ENCODE measurements at places on chromosomes 1 and 21. TPM values are rescaled to one million over a fixed set of nuclear protein-coding genes. Genes with fewer than 3 reads are reported as not detected.

DNA sequence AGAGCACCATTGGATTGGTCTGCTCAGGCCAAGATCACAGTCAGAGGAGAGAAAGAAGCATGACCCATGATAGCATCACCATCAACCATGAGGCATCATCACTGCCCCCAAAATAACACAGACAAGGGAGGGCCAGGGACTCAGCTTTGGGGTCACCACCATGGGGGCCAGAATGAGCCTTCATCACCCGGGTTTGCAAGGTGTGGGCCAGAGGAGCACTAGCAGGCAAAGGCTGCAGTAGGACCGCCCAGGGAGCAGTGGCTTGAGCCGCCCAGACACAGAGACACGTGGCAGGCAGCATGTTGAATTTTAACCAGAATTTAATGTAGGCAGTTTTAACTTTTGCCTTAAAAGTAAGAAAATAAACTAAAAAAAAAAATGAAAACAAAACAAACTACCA lies 53.7 kb upstream of the TMPRSS2 start:
- H3K27me3 ChIP-seq: peaks cover 14% of the 10 kb centered on the region
- H3K36me3 ChIP-seq: no peaks in the 10 kb centered on the region
- no peak for DNase-seq
- no peak overlapping the region for H3K27ac ChIP-seq
- H3K4me3 ChIP-seq: no peak overlapping the region
- no peaks in the 10 kb centered on the region for H3K4me1 ChIP-seq

The OBSCN gene
- 35.3 TPM for total RNA-seq

The KCNE1 gene
- total RNA-seq: 30.8 TPM

GRCh38 chr21:37700641-37701202 lies 215.5 kb downstream of the KCNJ6 start:
- H3K4me3 ChIP-seq: no peak overlapping the region
- no peak overlapping the region for H3K27ac ChIP-seq
- no peak for DNase-seq
- H3K36me3 ChIP-seq: no peaks in the 10 kb centered on the region
- no peaks in the 10 kb centered on the region for H3K27me3 ChIP-seq

GRCh38 chr1:247089616-247090375 lies 11.2 kb upstream of the ZNF670 start:
- DNase-seq: peak; percentile 67
- H3K36me3 ChIP-seq: no peaks in the 10 kb centered on the region
- H3K4me1 ChIP-seq: no peaks in the 10 kb centered on the region

DNA sequence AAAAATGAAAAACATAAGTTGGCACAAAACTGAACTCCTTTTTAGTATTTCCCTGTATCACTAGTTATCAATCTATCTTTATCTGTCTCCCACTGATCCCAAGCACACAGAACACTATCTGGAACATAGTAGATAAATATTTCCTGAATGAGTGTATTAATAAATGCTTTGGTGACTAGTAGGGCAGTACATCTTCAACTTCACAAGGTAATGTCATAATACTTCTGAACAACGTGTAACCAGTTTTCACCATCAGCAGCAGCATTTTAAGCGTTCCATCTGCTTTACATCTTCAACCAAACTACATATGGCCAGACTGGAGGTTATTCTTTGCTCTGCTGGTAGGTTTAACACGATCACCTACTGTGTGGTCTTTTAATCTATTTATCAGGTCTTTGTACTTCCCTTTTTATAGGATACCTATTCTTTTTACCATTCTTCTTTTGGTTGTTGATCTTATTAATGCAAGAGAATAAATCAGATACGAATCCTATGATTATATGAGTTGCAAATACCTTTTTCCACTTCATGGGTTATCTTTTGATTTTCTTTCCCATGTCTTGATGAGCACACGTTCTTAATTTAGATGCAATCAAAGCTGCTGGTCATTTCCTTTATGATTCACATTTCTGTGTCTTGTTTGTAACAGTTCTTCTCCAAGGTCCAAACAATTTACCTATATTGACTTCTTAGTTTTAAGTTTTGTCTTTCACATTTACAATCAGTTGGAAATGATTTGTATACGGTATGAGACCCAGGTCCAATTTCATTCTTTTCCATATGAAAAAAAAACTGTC lies 16.3 kb downstream of the GPBP1L1 start:
- H3K36me3 ChIP-seq: peaks cover 39% of the 10 kb centered on the region
- H3K27me3 ChIP-seq: no peaks in the 10 kb centered on the region
- H3K4me1 ChIP-seq: peaks cover 84% of the 10 kb centered on the region
- H3K27ac ChIP-seq: no peak overlapping the region
- no peak for DNase-seq

- no peak overlapping the region for H3K4me3 ChIP-seq
- no peaks in the 10 kb centered on the region for H3K27me3 ChIP-seq
- no peaks in the 10 kb centered on the region for H3K4me1 ChIP-seq
- no peak overlapping the region for H3K27ac ChIP-seq
Observed at GRCh38 chr1:68378296-68379084, 71.3 kb downstream of the RPE65 start.

- no peak overlapping the region for H3K27ac ChIP-seq
- peaks cover 9% of the 10 kb centered on the region for H3K4me1 ChIP-seq
- DNase-seq: no peak
- no peaks in the 10 kb centered on the region for H3K27me3 ChIP-seq
- no peaks in the 10 kb centered on the region for H3K36me3 ChIP-seq
Observed at GRCh38 chr1:97907886-97908285, 12.9 kb downstream of the DPYD start.

DNA sequence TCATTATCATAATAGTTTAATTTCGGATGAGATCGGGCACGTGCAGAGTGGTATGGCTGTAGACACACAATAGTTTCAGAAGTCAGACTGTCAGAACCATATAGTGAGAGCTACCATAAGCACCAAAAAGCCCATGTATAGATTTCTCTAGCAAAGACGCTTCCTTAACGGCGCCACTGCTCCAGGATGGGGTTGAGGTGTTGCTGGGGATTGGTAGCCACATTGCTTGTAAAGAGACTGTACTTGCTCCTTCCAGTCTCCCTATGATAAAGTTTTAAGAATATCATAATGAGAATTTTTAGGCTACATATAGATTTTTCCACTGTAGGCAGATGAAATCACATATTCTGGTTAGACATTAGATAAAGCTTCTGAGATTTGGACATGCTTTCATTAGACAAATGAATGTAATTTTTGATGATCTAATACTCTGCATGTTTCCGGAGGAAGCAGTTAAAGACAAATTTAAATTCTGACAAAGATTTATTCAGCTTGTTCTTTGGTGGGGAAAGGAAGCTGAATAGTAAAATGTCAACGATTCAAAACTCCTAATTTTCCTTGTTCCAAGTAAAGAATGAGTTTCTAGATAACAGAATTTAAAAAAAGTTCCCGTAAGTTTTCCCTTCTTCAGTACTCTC lies 77.7 kb downstream of the MAP3K7CL start:
- H3K4me3 ChIP-seq: no peak overlapping the region
- peak overlapping the region; percentile 14 for H3K27ac ChIP-seq
- H3K36me3 ChIP-seq: no peaks in the 10 kb centered on the region
- no peak for DNase-seq
- no peaks in the 10 kb centered on the region for H3K27me3 ChIP-seq

The PAQR6 gene
- 1.1 TPM for total RNA-seq

The PARS2 gene
- 3.4 TPM for total RNA-seq

The SCYL3 gene
- total RNA-seq: 13.2 TPM

The TARBP1 gene
- 36.8 TPM for total RNA-seq

The TRIM46 gene
- 1.9 TPM for total RNA-seq

The F13B gene
- total RNA-seq: not detected

The CD247 gene
- total RNA-seq: 67.1 TPM

GRCh38 chr21:29075706-29076466 lies 2.4 kb upstream of the CCT8 start:
- peaks cover 25% of the 10 kb centered on the region for H3K4me1 ChIP-seq
- peak overlapping the region; percentile 92 for H3K27ac ChIP-seq
- no peak overlapping the region for H3K4me3 ChIP-seq
- H3K27me3 ChIP-seq: no peaks in the 10 kb centered on the region

- no peak for DNase-seq
- H3K4me1 ChIP-seq: peaks cover 15% of the 10 kb centered on the region
- no peaks in the 10 kb centered on the region for H3K27me3 ChIP-seq
- H3K4me3 ChIP-seq: no peak overlapping the region
- H3K36me3 ChIP-seq: no peaks in the 10 kb centered on the region
Observed at GRCh38 chr1:51569284-51570062, 47.4 kb upstream of the OSBPL9 start.

GRCh38 chr1:67824766-67825165 lies 8.5 kb downstream of the GNG12 start:
- H3K27me3 ChIP-seq: no peaks in the 10 kb centered on the region
- no peak overlapping the region for H3K27ac ChIP-seq
- no peaks in the 10 kb centered on the region for H3K36me3 ChIP-seq
- no peak overlapping the region for H3K4me3 ChIP-seq
- no peak for DNase-seq

GRCh38 chr1:205589046-205589445 lies 42.8 kb downstream of the ELK4 start:
- H3K27ac ChIP-seq: no peak overlapping the region
- peak; percentile 59 for DNase-seq
- no peaks in the 10 kb centered on the region for H3K27me3 ChIP-seq
- H3K36me3 ChIP-seq: no peaks in the 10 kb centered on the region
- no peak overlapping the region for H3K4me3 ChIP-seq

DNA sequence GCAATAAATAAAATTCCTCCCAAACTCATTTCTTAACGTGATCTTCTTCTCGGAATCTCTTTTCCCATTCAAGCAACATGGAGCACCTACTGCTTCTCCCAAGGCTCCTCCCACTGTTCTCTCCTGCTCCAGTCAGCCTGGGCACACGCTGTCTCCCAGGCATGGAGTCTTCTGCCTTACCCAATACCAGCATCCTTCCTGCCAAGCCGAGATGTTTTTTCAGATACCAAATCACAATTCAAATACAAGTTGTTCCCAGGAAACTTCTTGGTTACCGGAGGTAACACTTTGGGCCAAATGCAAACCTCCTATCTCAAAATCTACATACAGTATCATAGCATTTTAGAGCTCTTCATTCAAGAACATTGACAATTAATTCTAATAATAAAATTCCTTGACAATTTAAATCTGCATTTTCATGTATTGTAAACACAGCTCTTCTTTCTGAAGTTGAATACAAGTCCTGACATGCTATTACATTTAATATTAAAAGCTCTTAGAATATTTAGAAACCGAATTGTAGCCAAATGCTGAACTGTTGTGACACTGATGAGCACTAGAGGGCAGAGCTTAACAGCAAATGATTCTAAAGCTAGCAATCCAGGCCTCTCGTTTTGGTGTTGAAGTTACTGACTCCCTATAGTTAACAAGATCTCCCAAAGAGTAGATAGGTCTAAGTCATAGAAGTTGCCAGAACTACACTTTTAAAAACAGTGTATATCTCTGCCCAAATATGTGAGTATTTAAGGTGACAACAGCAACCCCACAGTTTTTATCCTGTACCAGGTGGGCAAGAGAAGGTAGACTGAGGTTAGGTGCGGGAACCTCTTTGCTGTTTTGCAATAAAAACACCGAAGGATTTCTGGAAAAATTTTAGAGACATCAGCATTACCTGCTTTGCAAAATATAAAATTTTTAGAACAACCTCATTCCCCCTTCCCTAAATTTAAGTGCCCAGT lies 52.3 kb downstream of the BCAR3 start:
- H3K27ac ChIP-seq: no peak overlapping the region
- no peaks in the 10 kb centered on the region for H3K4me1 ChIP-seq
- no peak overlapping the region for H3K4me3 ChIP-seq
- no peaks in the 10 kb centered on the region for H3K27me3 ChIP-seq
- no peak for DNase-seq

GRCh38 chr1:61293986-61294504 lies 211.7 kb downstream of the NFIA start:
- DNase-seq: no peak
- no peaks in the 10 kb centered on the region for H3K36me3 ChIP-seq
- no peak overlapping the region for H3K27ac ChIP-seq
- no peaks in the 10 kb centered on the region for H3K27me3 ChIP-seq
- no peak overlapping the region for H3K4me3 ChIP-seq

GRCh38 chr1:71264039-71264438 lies 183.2 kb upstream of the ZRANB2 start:
- H3K27ac ChIP-seq: no peak overlapping the region
- H3K4me1 ChIP-seq: no peaks in the 10 kb centered on the region
- H3K4me3 ChIP-seq: no peak overlapping the region
- no peaks in the 10 kb centered on the region for H3K27me3 ChIP-seq
